ENCODE measurements at places on chromosomes 2 and 18.

DNA sequence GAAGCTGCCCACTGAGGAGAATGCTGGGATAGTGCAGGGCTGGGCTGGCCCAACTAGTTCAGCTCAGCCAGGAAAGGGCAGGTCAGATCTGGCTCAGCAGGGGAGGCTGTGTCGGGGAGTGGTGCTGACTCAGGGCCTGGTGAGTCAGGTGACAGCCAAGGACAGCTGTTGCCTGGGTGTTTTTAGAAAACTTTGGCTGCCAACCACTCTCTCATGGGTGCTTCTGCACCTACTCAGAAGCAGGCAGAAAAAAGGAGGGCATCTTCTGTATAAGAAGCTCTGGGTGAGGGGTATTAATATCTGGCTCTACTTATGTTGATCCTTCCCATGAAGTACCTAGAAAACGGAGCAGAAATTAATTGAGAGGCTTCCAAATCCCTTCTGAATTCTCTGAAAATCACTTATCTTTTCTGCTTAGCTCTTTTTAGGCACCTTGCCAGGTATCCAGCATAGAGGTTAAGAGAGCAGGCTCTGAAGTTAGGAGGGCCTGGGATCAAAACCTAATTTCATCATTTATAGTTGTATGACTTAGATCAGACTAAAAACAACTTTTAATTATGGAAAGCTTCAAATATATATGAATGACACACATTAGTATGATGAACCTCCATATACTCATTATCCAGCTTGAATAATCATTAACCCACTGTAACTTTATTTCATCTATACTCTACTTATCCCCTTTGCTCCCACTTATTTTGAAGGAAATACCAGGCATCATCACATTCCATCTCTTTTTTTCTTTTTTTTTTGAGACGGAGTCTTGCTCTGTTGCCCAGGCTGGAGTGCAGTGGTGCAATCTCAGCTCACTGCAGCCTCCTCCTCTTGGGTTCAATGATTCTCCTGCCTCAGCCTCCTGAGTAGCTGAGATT lies 15.5 kb upstream of the RAB10 start:
- no peak for DNase-seq

DNA sequence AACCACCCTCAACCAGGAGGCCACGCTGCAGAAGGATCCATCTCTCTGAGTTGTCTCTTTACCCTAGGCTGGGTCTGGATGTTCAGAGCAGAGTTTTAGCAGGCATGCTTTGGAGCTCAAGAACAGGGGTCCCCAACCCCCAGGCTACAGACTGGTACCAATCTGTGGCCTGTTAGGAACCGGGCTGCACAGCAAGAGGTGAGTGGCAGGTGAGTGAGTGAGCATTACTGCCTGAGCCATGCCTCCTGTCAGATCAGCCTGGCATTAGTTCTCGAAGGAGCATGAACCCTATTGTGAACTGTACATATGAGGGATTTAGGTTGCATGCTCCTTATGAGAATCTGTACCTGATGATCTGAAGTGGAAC lies 172.5 kb downstream of the UXS1 start:
- DNase-seq, result no peak

DNA sequence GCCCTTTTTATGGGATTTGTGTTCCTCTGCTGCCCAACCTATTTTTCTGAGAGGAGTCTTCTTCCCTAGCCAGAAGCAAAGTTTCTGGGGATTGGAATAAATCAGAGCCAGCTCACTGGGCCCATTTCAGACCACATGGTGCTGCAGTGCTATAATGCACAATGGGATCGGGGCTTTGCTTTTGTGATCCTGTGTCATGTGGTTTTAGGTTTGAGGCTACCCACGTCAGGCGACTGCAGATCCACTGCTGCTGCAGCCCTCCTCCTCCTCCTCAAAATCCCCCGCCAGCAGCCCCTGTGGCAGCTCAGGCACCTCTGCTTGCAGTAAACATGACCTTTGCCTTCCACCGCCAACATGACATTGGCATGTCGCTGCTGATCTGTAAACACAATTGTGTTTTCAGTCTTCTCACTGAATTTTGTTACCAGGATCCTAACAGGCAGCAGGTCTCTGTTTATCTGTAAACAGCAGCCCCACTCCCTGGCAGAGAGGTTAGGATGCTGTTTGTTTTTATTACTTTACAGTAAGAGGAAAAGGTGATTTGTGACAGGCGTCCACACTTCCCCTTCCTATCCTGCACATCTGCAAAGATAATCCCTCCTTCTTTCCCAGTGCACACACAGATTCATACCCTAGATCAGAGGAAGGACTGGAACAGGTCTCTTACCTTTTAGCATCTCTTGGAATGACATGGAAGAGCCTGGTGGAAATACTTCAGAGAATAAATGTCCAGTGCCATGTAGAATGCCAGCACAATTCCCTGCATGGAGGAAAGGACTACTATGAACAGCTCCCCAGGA lies 130.8 kb downstream of the FOXI3 start:
- DNase-seq, result no peak

DNA sequence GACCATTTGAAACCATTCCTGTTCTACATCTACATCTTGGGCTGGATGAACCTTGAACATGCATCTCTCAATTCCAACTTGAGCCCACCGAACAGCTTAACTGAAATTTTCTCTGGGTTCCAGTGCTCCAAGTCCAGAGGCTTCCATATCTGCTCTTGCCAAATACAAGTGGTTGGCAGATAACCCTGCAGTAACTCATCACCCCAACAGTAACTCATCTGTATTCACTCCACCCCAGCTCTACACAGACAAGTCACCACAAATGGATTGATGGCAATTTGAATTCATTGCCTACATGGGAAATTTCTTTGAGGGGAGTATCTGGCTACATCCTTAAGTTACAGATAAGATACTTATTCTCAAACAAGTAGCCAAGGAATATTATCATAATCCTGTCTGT lies 502.4 kb upstream of the TNP1 start:
- DNase-seq, result no peak

- no peak for DNase-seq
Measured at GRCh38 chr2:120396013-120396860, 50.3 kb downstream of the INHBB start.

DNA sequence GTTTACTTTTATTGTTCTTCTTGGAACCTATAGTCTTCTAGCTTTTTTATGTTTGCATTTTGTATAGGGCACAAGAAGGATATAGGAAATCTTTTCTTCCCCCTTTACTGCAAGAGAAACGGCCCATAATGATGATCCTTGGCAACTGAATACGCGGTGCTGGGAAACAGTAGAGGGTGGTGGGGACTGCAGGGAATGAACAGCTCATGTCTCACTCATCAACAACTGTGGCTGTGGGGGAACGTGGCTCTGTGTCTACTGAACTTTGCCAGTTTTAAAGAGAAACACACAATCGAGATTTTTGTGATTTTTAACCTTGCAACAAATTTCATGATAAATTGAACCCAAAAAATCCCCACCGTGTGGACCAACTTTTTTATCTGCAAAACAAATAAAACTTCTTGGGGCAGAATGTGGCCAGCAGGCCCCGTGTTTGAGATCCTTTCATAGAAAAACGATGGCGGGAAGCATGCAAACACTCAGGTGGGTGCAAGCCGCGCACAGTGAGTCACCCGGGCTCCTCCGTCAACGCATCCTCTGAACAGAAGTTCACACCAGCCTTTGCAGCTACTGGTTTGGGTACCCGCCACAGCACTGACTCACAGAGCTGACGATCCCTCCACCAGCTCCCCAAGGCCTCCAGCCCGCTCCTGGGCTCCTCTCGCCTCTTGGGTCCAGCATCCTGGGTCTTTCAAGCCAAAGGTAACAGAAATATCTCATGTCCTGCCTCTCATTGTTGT lies 149.3 kb downstream of the COL6A3 start:
- no peak for DNase-seq

- no peak for DNase-seq
Measured at GRCh38 chr2:219514196-219514761, at the start of gene ASIC4. TSS of gene ASIC4 (plus strand) at chr2:219514482. CDS start at chr2:219514725, 243 bp downstream.

- DNase-seq, result no peak
Measured at GRCh38 chr2:119248311-119248710, 24.7 kb downstream of the STEAP3 start.

DNA sequence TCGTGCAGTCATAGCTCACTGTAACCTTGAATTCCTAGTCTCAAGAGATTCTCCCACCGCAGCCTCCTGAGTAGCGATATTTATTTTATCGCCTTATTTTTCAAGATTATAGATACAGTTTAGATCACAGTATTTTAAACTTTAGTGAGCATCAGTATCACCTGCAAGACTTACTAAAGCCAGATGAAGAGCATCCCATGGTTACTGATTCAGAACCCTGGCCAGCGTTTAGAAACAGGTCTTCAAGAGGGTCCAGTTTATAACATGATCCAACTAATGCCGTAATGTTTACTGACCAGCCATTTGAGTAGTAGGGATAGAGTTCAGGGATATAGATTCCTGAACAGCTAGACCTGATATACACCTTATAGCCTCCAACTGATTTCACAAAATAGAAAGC lies 146.1 kb downstream of the DCC start:
- DNase-seq, result no peak

- DNase-seq, result no peak
Measured at GRCh38 chr18:36786686-36787085, 42.1 kb downstream of the TPGS2 start.

DNA sequence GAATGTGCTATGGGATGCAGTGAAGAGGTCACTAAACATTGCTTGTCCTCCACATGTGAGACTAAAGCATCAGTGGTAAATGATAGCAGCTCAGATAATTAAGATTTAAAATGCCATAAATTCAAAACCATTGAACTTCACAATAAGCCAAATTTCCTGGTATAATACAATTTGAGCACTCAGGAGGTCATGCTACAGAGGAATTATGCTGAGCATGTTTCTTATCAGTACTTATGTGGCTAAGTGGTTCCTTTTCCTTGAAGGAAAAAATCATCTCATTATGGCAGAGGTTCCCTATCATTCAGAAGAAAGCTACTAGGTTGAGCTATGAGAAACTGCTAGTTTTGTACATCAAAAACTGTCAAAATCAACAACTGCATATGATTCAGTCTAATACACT lies 156.6 kb downstream of the AGPS start:
- DNase-seq, result no peak

DNA sequence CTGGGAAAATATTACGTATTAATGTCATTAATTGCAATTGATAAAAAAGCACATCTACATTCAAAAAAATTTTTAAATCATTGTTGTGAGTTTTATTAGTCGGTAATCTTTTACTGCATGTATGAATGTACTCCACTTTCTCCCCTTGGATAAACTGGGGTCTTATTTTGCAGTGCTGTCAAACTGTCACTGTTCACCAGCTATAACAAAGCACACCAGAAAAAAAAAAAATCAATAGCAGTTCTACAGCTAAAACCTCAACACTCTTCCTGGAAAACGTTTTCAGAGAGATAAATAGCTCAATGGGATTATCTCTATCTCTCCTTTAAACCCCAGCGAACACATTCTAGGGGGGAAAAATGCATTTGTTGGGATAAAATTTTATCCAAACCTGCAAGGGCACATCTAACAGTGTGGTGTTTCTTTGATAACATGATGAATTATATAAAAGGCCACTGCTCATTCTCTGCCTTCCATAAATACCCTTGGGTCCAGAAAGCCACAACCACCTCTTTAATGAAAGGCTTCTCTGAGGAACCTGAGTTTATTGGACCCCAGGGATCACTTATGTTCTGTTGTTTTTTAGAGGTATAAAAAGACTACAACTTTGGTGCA lies 219.9 kb downstream of the CDH20 start:
- DNase-seq, result no peak

- DNase-seq, result no peak
Measured at GRCh38 chr2:111930875-111931274, 32.5 kb downstream of the MERTK start.

DNA sequence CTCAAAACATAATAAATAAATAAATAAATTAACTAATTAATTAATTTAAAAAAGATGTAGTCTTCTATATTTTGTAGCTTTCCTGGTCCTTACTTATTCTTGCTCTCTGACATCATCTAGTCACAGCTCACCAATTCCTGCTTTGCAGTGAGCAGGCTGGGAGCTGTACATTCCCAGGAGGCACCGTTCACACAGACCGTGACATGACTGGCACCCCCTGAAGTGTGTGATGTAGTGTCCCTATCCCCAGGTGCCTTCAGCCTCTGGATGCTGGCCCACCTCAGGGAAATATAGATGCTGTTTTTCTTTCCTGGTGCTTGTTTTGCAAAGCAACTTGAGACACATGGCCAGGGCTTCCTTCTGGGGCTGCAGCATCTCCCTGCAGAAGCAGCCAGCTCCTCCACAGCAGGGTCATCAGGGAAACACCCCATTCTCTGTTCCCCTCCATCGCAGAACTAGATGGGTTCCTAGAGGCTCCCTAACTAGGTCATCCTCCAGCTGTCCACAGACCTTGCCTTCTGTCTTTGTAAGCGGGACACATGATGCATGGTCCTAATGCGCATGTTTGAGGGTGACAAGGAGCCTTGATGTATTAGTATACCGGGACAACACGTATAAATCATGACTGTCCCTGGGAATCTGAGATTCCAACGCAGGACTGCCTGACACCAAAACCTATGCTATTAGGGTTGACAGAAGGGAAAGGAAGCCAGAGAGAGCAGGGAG lies 76.4 kb downstream of the RHOB start:
- DNase-seq, result no peak

DNA sequence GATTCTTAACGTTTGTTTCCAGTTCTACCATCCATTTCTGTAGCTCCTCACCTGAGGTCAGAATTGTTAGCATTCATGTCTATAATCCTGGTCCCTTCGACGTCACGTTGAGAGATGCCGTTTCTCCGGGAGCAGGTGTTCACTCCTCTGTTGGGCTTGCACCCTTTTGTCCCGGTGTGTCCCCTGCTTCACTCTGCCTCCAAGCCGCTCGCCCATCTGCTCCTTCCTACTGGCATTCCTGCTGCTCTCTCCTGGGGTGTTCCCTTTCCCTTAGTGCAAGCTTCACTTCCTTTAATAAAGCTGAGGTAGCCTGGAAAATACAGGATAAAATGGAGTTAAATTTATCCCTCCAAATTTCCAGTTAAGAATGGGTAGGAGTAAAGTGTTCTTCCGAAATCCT lies 61.9 kb upstream of the CABYR start:
- DNase-seq, result no peak

- DNase-seq, result no peak
Measured at GRCh38 chr2:218406949-218407618, 7.4 kb downstream of the CTDSP1 start.

DNA sequence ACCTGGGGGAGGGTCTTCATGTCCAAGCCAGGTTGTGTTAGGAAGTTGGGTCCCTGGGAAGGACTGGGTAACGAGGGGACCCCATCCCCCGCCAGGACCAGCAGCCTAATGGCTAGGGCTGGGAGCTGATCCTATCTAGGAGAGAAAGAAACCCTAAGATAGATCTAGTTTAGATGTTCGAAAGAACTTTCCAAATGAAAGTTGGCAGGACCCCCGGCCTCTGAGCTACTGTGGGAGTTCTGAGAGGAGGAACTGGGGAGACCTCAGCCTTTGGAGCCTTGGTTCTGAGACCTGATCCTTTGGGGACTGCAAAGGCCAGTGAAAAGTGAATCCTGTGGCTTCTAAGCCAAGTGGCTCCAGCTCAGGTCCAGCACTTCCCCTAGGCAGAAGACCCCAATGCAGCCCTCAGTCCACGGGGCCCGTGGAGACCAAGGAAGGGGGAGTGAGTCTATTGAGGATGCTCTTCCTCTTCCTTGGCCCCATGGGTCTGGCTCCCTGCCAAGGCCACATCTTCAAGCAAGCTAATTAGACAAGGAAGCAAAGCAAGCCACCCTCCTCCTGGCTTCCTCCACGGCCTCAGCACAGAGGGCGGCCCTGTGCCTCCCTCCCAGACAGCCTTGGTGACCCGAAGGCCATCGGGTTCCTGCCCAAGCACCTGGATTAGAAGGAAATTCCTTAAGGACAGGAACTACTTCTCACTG lies 23.5 kb downstream of the CCT7 start:
- DNase-seq, result no peak
